Activated CD4-positive, alpha-beta T cell treated with anti-CD3 and anti-CD28 coated beads for 4 hours (primary cell): ENCODE measurements at places on chromosomes 1 and 21.

DNA sequence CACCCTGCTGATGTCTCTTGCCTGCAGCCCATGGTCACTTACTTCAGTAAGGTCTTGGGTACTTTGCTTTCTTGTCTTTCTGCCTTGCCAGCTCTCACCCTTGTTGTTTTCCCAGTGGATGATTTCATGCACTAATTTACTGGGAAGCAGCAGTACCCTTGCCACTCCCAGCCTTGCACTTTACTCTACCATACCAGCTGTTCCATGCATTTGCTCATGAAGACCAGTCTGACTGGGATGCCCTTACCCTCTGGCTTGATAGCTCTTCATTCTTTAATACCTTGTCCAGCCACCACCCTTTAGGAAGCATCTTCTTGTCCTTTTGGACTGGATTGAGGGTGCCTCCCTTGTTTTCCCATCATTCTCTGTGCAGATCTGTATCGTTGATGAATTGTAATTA is 28.3 kb downstream of the CDC14A start:
- no peak for DNase-seq

- no peak for DNase-seq
These were observed 42.6 kb downstream of the CD34 start for GRCh38 chr1:207868251-207868773.

DNA sequence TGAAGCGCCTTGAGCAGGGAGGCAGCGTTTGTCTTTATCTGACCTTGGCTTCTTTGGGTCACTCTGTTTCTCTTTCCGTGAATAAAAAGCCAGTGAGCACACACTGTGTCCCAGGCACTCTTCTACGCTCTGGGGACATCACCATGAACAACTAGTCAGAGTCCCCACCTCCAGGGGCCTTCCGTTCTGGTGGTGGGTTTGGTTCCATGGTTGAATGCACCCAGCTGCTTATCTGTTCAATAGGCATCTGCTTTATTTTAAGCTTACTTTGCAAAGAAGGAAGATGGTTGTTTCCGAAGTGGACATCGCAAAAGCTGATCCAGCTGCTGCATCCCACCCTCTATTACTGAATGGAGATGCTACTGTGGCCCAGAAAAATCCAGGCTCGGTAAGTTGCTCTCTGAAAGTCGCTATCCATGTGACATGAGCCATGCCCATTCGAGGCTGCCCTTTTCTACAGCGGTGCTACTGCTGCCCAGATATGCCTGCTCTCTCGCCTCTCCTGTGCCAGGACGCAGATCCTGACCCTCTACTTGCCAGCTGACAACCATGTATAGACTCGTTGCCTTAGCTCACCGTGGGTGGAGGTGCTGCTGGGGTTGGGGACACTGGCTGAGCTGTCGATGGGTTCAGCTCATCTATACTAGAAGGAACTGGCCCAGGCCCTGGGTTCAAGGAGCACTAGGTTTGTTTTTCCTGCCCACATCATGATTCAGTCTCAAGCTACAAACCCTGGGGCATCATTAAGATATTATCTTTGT is 5.9 kb downstream of the MX1 start:
- no peak for DNase-seq

- DNase-seq, result no peak
These were observed 34.7 kb downstream of the RCAN1 start for GRCh38 chr21:34580181-34580700.

DNA sequence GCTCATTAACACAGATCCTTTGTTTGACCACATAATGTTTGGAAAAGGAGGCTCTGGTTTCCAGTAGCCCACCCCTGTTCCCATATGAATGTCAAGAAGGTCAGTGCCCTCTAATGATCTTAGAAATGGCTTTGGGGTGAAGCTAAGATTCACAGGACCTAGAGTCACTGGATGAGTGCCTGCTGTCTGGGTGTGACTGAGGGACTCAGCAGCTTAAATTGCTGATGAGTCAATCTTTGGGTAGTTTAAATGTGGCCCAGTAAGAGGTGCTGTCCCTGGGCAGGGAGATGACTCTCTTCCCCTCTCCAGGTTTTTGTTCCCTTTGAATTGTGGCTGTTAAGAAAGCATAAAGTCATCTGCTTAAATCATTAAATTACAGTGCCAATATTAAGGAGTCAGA is 50.6 kb downstream of the L1TD1 start:
- DNase-seq, result no peak

GRCh38 chr21:38857152-38857825 is 51.6 kb downstream of the ETS2 start:
- no peak for DNase-seq

DNA sequence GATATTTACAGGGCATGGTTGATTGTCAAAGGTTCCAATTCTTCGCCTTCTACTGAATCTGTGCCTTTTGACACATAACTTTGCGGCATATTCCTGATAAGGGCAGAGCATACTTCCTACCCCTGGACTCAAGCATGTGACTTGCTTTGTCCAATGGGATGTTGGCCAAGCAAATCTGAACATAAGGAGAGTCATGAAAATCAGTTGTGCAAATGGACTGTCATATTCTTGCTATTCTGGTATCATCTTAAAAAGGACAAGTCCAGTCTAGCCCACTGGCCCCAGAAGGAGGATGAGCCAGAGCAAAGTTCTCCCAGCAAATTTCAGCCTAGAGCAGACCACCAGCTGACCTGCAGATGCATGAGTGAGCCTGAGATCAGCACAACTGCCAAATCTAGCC is 41.0 kb upstream of the MUTYH start:
- DNase-seq, result no peak

GRCh38 chr1:67441183-67441582 is 11.0 kb upstream of the SERBP1 start:
- DNase-seq, result peak; percentile 57

- DNase-seq, result no peak
These were observed 968 bp downstream of the CSMD2 start for GRCh38 chr1:34163792-34164731.

DNA sequence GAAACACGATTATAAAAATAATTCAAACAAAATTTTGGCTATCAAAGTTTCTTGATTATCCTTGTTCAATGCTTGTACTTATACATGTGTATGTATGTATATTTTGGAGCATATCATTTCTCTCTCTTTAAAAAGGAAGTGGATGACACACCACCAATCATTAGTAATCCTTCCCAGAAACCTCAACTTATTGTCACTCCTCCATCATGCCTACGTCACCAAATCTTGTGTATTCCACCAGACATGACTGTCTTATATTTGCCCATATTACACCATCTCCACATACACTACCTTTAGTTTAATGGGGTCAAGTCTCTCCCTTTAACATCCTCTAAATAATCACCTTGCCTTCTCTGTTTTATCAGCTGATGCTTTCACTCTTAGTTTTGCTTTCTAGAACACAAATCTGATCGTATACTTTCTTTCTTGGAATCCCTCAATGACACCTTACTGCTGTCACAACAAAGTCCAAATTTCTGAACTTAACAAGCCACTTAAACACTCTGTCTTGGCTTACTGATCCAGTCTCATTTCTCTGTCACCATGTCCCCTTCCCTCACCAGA is 124.0 kb downstream of the BRINP3 start:
- DNase-seq, result no peak

DNA sequence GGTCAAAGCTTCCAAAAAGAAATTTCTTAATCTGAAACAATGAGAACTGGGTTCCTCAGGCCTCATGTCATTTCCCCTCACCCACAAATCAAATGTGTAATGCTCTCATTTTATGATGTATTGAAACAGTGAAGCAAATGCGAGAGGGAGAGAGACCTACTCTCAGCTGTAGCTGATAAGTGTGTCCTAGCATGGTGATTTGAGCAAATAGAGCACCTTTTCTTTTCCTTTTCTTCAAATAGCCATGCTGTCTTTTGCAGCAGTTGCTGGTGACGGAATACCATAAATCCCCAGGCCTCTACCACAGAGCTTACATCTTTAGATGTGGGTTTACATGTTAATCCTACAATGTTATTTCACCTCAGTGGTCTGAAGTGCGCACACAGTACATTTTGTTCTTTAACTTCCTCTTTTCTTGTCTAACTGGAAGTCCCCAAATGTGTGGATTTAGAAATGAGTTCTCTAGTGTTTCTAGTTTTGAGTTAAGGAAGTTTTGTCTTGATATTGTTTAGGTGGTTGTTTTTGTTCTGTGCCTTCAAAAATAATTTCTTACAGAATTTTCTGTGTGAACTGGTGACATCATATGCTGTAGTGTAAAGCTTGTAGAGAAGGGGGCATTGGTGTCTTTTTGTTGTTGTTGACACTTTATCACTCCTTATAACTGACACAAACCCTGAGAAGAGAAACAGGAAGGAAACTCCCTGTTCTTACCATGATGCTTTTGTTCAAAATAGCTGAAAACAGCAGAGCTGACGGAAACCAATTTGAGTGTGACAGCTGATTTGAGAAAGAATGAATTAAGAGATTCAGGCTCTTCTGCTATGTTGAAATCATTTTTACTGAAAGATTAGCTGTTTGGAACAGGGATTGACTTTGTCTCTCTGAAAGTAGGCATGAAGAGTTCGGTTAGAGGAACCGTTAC is 12.2 kb downstream of the SMAP2 start:
- peak; percentile 60 for DNase-seq

DNA sequence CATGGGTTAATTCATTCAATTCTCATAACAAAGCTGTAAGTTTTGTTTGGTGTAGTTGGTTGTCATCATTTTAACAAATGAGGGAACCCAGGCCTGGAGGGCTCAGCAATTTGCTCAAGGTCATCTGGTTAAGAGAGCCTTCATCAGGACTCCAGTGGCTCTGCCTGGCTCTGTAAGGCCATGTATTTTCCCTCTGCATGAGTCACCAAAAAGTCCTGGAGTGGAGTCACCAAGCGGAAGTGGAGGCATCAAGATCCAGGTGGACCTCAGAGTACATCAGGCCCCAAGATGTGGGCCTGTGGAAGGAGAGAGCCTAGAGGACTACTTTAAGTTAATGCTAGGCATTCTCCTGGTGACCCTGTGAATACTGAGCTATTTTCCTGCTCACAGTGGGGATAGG is 30.0 kb upstream of the RBM15 start:
- no peak for DNase-seq

GRCh38 chr21:42864815-42865775 is 14.2 kb downstream of the WDR4 start:
- DNase-seq, result no peak

GRCh38 chr1:111738436-111739193 is 580 bp downstream of the INKA2 start:
- peak; percentile 40 for DNase-seq

GRCh38 chr1:89081005-89081404 is 16.0 kb upstream of the GBP1 start:
- DNase-seq, result no peak

DNA sequence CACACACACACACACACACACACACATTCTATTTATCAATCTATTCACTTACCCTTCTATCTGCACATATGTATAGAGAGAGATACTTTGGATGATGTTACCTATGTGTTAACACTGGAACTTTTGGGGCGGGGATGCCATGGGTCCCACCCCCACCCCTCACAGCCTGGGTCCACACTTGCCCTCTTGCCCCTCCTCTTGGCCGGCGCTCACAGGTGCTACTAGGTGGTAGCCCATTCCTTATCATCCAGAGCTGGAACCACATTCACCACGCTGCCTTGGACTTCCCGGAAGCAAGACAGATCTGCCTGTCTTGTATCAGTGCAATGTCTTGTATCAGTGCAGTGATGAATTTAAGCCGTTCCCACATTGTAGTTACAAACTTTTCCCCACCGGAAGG is 85.1 kb downstream of the LBR start:
- DNase-seq, result no peak

DNA sequence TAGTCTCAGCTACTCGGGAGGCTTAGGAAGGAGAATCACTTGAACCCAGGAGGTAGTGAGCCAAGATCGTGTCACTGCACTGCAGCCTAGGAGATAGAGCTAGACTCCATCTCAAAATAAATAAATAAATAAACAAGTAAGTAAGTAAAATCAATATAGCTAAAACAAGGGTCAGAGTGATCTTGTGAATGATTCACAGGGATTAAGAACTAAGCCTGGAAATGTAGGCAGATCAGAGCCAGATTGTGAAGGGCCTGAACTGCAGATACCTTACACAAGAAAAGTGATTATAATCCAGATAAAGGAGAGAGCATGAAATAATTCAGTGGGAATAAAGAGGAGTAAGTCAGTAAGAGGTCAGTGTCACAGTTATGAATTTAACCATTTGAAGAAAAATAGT is 41.5 kb downstream of the COP1 start:
- no peak for DNase-seq

DNA sequence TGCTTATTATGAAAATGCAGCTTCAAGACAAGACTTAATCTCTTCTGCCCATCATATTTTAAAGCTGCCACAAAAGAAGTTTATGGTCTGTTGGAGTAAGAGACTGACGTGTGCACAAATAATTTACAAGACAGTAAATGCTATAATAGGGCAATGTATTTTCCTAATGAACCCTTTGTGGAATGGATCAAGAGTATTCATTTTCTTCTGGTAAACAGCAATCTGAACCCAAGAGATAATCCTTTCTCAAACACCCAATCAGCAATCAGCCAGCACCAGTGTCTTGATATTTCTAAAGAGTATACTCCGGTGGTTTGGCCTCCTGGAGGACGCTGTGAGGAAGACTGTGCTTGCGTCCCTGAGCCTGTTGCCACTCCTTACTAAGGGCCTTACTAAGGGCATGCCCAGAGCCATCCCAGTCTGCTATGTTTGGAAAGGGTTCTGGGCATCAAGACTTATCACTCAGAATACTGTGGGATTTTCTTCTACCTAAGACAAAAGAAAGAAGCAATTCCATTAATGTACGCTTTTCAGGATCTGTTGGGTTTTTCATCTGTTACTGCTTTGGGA is 48.8 kb upstream of the LRRC8D start:
- DNase-seq, result no peak

GRCh38 chr1:172960019-172960418 is 90.7 kb downstream of the TNFSF18 start:
- no peak for DNase-seq

GRCh38 chr21:8989721-8990325 is 1531.6 kb upstream of the TPTE start:
- DNase-seq, result no peak

GRCh38 chr1:162661336-162661735 is 29.1 kb downstream of the DDR2 start:
- no peak for DNase-seq

DNA sequence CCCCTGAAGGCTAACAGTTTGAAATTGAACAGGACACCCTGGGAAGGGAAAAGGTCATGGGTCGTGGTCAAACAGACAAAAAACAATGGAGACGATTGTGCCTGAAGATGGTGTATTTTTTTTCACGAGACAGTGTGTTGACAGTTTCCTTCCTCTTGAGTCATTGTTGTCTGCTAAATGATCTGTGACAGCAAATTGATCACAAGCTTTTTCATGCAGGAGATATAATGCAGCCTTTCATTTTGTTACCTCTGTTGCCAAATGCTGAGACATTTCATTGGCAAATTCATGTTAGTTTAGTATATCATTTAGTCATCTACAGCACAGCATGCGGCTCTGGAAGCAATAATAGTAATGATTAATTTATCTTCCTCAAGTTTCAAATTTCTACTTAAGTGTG is 27.7 kb downstream of the UBE2U start:
- no peak for DNase-seq

GRCh38 chr1:91784191-91784590 is 101.8 kb downstream of the TGFBR3 start:
- DNase-seq, result no peak

DNA sequence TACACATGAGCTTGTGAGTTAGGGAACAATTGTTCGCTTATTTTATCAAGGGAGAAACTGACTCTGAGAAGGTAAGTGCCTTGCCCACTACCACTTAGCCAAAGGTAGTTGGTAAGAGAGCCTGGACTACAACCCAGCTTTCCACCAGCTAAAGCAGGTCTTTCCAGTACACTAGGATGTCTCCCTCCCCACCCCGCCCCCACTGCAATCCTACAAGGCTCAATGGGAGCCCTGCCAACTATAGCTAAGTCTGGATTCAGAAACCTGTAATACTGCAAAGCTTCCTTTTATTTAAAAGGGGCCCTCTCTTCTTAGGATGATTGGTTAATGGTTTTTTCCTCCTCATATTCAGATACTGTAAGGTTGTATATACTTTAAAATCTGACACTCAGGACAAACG is 102.0 kb upstream of the C8B start:
- no peak for DNase-seq
